ENCODE measurements at places on chromosomes 3 and 15. TPM values are rescaled to one million over a fixed set of nuclear protein-coding genes. Genes with fewer than 3 reads are reported as not detected.

GRCh38 chr3:124037326-124037725 lies 45.4 kb upstream of the ROPN1 start:
- H3K4me1 ChIP-seq = no peaks in the 10 kb centered on the region
- DNase-seq = no peak
- no peak overlapping the region for H3K27ac ChIP-seq
- H3K4me3 ChIP-seq = no peak overlapping the region

NAA80 gene
- total RNA-seq = 25.9 TPM

GRCh38 chr3:170426240-170426797 lies 7.7 kb downstream of the CLDN11 start:
- H3K4me1 ChIP-seq = no peaks in the 10 kb centered on the region
- H3K27ac ChIP-seq = no peak overlapping the region
- H3K4me3 ChIP-seq = no peak overlapping the region
- DNase-seq = no peak
- no peaks in the 10 kb centered on the region for H3K36me3 ChIP-seq

- no peak overlapping the region for H3K27ac ChIP-seq
- no peak for DNase-seq
- H3K4me1 ChIP-seq = no peaks in the 10 kb centered on the region
- no peaks in the 10 kb centered on the region for H3K27me3 ChIP-seq
- H3K4me3 ChIP-seq = no peak overlapping the region
Measured at GRCh38 chr15:34813446-34814190, 18.3 kb upstream of the ACTC1 start.

DNA sequence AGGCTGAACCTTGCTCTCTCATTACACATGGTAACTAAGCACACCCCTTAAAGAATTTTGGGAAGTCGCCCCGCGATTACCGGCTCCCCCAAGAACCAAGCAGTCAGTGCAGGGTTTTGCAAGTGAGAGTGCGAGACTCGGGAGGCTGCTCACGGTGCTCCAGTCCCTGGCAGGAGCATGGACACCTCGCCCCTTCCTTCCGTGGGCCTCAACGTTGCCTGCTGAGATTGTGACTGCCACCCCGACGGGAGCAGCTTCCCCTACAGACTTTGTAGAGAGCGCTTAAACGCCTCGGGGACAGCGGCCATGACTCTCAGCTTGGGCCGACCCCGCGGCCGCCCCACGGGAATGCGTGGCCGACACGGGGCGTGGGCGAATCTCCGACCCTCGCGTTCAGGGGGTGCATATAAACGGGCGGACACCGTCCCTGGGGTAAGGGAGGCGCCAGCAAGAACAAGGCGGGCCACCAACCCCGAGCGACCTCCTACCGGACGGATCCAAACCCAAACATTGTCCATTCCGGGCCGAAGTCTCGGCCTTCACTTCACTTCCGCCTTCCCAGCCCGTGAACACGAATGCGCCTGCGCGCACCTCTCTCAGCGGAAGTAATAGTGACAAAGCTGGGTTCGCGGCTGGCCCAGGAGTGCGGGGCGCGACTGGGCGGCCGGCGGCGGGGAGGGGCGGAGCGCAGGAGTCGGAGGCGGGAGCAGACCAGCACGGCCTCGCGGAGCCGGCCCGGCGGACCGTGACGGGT lies at the start of gene ATP2C1:
TSS of gene ATP2C1 (plus strand) at position 709 of the 754 bp plus-strand sequence. CDS start 686 bp downstream, outside the sequence.
- peak within 1 kb of the TSS; percentile 93 for H3K27ac ChIP-seq
- no peaks in the 10 kb centered on the region for H3K4me1 ChIP-seq
- peak within 1 kb of the TSS; percentile 76 for H3K4me3 ChIP-seq
- H3K27me3 ChIP-seq = no peaks in the 10 kb centered on the region
- peak; percentile 95 for DNase-seq

LIPC gene
- total RNA-seq = 0.28 TPM

PLS1 gene
- total RNA-seq = 4.5 TPM

DNA sequence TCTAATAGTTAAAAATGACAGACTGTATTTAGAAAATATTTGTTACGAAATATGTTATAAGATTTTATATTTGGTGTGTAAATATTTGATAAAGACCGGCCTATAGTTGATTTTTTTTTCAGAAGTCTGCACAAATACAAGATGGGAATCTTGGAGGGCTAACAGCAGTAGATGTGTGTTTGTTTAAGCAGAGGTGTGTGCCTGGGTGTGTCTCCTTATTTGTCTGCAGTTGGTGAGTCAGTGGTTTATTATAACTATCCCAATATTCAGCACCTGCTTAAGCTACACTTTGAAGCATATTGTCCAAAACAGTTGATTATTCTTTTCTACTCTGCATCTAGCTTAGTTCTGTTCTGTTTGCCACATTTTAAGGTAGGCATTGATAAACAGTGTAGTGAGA lies 12.4 kb downstream of the GLCE start:
- H3K4me3 ChIP-seq = no peak overlapping the region
- no peaks in the 10 kb centered on the region for H3K4me1 ChIP-seq
- H3K27me3 ChIP-seq = no peaks in the 10 kb centered on the region
- DNase-seq = no peak

GRCh38 chr3:184812662-184813042 lies 686 bp downstream of the VPS8 start:
- H3K4me1 ChIP-seq = no peaks in the 10 kb centered on the region
- H3K4me3 ChIP-seq = peak overlapping the region; percentile 61
- peak; percentile 20 for DNase-seq
- no peaks in the 10 kb centered on the region for H3K27me3 ChIP-seq
- no peaks in the 10 kb centered on the region for H3K36me3 ChIP-seq
- peak overlapping the region; percentile 50 for H3K27ac ChIP-seq

- peak overlapping the region; percentile 58 for H3K4me3 ChIP-seq
- no peaks in the 10 kb centered on the region for H3K27me3 ChIP-seq
- H3K27ac ChIP-seq = peak overlapping the region; percentile 91
- H3K4me1 ChIP-seq = no peaks in the 10 kb centered on the region
- no peak for DNase-seq
- no peaks in the 10 kb centered on the region for H3K36me3 ChIP-seq
Measured at GRCh38 chr3:123586131-123586530, 1.3 kb upstream of the HACD2 start.

DNA sequence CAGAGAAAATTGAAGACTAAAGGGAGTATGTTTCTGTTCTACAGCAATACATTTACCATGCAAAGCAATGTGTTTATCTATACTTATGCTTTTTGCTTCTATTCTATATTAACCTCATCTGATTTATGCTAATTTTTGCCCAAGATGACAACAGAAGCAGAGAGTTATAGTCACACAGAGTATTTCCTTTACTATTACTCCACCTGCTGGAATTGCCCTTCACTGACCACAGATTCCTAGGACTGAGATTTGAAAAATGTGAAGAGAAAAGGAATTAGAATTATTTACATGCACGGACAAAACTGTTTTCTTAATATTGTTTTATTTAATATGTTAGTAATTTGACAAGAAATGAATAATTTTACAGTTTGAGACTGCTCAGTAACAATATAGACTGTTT lies 745.6 kb downstream of the VGLL3 start:
- H3K27me3 ChIP-seq = no peaks in the 10 kb centered on the region
- no peak for DNase-seq

DNA sequence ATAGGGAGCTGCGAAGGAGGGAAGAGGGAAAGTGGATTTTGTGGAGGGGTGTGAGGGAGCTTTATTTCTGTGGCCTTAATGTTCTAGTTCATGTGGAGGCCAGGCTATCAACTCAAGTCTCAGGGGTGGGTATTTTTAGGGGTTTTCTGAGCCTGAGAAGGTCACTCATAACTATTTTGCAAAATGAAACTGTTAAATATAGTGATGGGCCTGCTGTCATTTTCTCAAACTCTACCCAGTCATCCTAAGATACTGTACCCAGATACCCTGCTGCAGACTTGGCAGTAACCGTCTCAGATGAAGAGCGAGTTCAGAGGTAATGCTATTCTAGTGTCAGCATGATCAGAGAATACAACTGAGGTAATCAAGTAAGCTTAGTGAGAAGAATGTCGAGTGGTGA lies 545.0 kb upstream of the TBL1XR1 start:
- DNase-seq = no peak
- no peaks in the 10 kb centered on the region for H3K27me3 ChIP-seq
- no peaks in the 10 kb centered on the region for H3K4me1 ChIP-seq
- H3K27ac ChIP-seq = no peak overlapping the region
- H3K36me3 ChIP-seq = no peaks in the 10 kb centered on the region

DNA sequence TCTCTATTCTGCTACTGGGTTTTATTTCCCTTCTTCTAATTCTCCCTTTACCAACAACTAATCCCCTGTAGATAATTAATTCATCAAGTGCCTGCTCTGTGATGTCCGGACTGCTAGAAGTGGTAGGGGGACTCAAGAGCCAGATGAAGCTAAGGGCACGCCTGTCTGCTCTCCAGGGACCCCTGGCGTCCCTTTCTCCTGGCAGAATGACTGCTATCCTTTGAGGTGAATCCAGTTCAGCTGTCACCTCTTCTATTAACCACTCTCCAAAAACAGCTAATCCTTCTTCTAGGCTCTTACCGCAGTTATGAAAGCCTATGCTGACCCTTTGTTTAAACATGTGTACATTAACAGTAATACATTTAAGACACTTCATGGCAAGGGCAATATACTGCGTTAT lies 1.4 kb upstream of the CHRNA7 start:
- H3K27ac ChIP-seq = no peak overlapping the region
- no peaks in the 10 kb centered on the region for H3K36me3 ChIP-seq
- no peaks in the 10 kb centered on the region for H3K27me3 ChIP-seq

DNA sequence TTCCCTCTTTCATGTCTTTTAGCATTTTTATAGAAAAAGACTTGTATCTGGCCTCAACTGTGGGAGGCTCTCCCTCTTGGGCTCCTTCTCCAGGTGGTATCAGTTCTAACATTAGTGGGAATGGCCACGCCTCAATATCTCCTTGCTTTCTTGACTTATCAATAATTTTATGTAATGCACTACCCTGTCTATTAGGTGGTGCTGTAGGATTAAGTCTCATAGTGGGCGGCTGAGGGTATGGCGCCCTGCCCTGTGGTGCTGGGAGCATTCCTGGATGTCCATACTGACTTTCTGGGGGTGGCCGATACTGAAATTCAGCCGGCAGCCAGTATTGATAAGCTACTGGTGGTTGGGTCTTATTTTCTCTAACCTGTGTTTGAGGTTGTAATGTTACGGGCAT lies 8.7 kb upstream of the RPUSD3 start:
- H3K27me3 ChIP-seq = no peaks in the 10 kb centered on the region
- H3K27ac ChIP-seq = no peak overlapping the region
- no peak overlapping the region for H3K4me3 ChIP-seq

GRCh38 chr3:16496008-16496407 lies 17.5 kb downstream of the RFTN1 start:
- H3K4me1 ChIP-seq = no peaks in the 10 kb centered on the region
- no peak overlapping the region for H3K4me3 ChIP-seq
- H3K36me3 ChIP-seq = no peaks in the 10 kb centered on the region
- no peak overlapping the region for H3K27ac ChIP-seq

GRCh38 chr3:55895897-55896566 lies 408.9 kb upstream of the WNT5A start:
- no peak overlapping the region for H3K27ac ChIP-seq
- H3K4me1 ChIP-seq = no peaks in the 10 kb centered on the region
- DNase-seq = no peak

DNA sequence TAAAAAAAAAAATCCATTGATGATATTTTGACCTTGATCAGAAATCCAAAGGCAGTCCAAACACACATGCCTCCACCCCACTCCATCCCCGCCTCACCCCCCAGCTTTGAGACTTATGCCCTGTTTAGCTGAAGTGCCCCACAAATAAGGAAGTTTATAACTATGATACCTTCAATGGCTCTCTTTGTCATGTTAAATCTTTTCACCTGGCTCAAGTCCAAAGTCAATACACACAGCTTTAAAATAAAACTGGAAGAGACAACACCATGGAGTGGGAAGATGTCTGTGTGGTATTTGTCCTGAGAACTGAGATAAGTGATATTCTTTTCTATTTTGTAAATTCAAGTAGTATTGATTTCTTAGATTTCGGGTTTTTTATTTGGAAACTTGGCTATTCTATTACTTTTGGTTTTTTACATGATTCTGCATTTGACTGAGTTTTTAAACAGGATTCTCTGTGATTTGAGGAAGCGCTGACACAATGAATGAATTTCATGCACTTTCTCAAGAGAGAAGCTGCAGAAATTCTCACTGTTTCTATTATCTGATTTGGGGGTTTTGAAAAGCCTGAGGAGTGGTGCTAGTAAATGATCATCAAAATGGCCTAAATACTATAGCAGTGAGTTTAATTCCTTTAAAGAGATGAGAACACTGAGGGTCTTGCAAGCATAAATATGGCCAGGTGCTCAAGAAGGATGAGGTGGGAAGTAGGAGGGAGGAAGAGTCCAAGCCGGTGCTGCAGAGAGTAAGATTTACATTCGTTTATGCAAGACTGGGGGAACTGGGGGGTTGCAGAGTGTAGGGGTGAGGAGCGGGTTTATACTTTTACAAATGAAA lies 5.2 kb downstream of the FOXB1 start:
- no peaks in the 10 kb centered on the region for H3K36me3 ChIP-seq
- peaks cover 67% of the 10 kb centered on the region for H3K27me3 ChIP-seq
- H3K4me3 ChIP-seq = no peak overlapping the region
- H3K4me1 ChIP-seq = no peaks in the 10 kb centered on the region

GRCh38 chr15:35460616-35461015 lies 85.3 kb downstream of the DPH6 start:
- H3K27ac ChIP-seq = no peak overlapping the region
- no peaks in the 10 kb centered on the region for H3K27me3 ChIP-seq
- H3K36me3 ChIP-seq = no peaks in the 10 kb centered on the region
- no peak for DNase-seq

MESP1 gene
- 2.7 TPM for total RNA-seq

DLEC1 gene
- total RNA-seq = not detected

Measured in uterus (tissue), 4 donors.